NCI-H748 treated with DMSO at 0.1 percent for 48 hours (cell line): ENCODE measurements at places on chromosomes 16 and 17.

- DNase-seq = no peak
Observed at GRCh38 chr16:70724146-70725023, 38.5 kb upstream of the MTSS2 start.

GRCh38 chr17:51908841-51909537 lies 249.5 kb downstream of the CA10 start:
- DNase-seq = no peak

DNA sequence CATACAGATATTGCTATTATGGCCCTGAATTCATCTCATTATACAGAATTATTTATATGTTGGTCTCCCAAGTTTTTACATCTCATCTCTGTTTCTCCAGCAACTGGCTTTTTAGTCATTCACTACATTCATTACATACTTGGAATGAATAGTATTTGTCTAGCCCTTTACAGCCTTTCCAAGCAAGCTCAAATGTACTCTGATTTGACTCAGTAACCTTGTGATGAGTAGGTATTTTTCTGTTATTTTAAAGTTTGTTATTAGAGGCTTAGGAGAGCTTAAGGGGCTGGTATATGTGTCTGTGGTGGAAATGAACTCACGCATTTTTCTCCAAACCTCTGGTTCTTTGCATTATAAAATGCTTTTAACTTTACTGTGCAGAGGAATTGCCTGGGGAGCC lies 224.7 kb downstream of the SNX29 start:
- DNase-seq = no peak

DNA sequence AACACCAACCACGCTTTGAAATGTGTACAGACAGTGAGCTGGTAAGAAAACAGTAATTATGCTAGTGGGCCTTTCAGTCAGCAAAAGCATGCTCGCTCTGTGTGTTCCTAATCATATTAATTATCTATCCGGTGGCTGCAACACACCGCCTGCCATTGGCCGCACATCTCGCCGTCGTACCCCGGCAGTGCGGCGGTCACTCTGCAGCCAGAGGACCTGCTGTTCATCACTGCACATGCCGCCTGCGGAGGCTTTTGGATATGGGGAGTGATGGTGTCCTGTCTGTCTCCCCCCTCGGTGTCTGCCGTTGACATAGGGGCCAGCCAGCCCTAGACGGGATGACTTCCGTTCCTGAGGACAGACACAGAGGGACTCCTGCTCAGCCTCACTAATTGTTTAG lies 68.5 kb downstream of the RPA1 start:
- DNase-seq = peak; percentile 21

DNA sequence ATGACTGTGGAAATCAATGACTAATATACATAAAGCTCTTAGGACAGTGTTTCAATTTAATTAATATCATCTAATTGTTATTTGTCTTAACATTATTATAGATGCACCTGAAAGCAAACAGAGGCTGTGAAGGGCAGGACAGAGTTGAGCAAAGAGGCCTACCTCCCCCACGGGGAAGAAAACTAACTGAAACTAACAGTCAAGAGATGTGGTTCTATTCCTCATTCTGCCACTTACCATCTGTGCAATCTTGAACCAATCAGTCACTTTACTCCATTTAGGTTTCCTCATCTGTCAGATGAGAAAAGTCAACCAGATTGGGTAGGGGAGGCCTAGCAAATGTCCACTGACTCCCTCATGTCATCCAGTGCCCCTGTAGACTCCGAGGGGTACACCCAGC lies 59.1 kb downstream of the C17orf67 start:
- DNase-seq = no peak
